NCI-H526 treated with DMSO at 0.1 percent for 48 hours (cell line): ENCODE measurements at places on chromosomes 1 and 21.

GRCh38 chr1:21940492-21940891 is 3.4 kb upstream of the HSPG2 start:
- no peak for DNase-seq

DNA sequence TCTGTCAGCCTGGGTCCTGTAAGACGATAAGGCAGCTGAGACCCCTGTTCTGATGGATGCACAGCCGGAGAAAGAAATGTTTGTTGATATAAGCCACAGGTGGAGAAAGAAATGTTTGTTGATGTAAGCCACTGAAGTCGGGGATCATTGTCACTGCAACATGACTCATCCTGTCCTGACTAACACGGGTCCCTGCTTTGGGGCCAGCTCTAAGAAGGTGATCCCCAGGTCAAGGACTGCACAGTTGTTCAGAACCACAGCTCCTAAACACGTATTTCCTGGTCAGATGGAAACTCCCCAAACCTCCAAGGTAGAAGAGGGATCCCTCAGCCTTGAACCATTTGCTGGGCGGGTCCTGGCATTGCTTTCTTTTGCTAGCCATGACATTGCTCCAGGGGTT is 86.4 kb upstream of the IGSF21 start:
- no peak for DNase-seq

DNA sequence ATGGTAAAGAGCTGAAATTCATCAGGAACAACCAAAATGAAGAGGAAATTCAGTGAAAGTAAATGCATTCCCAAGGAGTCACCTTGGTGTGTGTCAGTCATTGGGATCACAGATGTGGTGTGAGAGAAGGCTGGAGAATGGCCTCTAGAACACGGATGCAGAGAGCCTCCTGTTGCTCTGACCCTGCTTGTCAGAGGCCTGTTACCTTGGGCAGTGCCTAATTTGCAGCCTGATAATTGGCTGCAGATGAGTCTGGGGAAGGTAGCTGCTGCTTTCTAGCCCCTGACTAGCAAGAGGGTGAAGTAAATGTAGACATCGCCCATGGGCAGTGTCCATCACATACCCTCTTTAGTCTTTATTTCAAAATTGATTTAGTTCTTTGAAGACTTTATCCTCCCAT is 3.3 kb downstream of the GCSAML start:
- DNase-seq: no peak

GRCh38 chr1:84377480-84378095 is 20.7 kb upstream of the DNASE2B start:
- no peak for DNase-seq

- DNase-seq: no peak
Measured at GRCh38 chr1:192795916-192796618, 12.8 kb upstream of the RGS2 start.

DNA sequence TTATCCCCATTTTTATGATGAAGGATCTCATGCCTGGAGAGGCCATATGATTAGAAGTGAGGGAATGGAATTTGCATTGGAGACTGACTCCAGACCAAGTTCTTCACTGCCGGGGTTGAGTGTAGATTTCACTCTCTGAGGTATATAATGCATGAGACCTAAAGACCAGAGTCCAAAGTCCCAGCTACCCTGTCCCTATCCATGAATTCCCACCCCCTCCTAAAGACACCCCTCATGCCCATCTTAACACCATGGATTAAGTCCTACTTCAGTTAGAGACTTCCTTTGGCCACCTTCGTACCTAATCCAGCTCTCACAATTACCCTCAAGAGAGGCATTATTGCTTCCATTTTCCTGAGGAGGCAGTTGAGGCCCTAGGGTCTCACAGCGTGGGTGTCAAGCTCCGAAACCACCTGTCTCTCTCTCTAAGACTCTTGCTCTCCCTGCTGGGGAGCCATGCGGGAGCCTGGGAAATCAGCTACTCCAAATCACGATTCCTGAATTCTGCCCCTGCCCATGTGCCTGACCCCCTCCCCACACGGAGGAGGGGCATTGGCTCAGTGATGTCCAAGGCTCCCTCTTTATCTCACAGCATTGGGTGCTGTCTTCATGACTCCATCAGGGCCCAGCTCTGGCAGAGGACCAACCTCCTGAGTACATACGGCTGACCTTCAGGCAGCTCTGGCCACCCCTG is 11.7 kb upstream of the FOXO6 start:
- no peak for DNase-seq

DNA sequence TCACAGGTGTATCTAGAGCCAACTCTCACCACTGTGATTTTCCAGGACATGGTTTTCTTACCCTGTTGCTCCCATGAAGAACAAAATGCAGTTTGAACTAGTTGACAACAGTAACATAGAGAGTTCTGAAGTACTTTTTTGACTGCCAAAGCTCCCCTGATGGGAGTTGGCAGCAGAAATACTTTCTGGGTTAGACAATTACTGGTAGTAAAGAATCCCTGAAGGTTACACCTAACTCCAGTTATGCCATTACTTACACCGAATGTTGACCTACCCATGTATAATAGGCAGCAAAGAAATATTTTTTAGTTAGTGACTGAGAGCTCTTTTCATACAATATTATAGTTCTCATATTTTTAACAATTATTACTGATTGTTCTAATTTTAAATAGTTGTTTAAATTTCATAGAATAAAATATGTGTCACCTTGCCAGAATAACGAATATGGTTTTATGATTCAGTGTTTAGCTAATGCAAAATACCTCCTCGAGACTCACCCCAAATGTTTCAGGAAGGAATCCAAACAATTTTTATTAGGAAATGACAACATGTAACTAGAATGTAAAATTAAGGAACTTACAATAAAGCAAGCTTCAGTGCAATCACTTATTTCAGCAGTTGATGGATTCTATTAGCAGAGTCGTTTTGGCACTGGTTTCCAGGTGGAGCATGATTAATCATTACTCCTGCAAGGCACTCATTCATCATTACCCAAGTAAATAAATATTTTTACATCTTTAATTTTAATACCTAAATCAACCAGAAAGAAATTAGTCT is 237.6 kb downstream of the MRPL39 start:
- DNase-seq: no peak

DNA sequence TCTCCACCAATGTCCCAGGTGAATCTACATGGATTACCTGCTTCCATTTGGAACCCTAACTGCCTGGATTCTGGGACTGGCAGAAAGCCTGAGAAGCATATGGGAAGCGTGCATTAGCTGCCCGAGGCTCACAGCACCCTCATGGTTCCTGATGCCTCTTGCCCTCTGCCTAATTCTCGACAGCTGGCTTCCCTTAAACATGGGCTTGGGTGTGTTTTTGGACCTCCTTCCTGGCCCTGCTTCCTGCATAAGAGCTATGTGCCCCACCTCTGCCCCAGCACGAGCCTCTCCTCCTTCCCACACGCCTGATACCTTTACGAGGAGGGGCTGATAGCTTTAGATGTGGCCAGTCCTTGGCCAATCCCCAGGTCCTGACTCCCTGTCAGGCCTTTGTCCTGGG is 152.4 kb upstream of the HMGB4 start:
- no peak for DNase-seq

DNA sequence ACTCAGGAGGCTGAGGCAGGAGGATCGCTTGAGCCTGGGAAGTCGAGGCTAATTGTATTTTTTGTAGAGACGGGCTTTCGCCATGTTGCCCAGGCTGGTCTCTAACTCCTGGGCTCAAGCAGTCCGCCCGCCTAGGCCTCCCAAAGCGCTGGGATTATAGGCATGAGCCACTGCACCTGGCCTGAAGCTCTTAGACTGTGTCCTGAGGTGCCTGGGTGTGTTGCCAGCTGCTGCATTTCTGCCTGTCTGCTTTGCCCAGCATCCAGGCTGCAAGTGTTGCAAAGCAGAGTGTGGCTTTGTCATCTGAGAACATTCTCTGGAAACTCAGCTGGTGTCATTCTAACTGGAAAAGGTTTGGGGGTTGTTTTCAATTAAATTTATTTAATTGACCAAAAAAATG is 105.0 kb downstream of the HUNK start:
- DNase-seq: no peak

DNA sequence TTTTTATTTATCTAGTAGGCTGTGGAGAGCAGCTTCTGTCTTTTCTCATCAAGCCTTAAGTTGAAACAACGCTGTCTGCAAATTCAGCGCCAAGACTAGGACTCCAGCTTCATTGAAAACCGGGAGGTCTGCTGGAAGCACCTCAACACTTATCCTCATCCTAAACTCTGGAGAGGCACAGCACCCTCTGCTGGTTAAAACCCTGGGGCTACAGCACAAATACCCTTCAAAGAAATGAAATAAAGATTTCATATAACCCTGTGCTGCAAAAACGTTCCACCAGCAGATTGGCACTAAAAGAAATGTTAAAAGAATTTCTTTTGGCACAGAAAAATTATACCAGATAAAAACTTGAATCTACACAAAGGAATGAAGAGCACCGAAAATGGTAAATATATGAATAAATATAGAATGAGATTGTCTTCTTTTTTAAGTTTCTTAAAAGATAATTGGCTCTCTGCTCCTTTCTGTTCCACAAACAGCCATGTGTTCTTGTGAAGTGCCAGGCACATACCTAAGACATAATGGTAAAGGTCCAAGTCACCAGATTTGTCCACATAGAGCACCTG is 227.7 kb upstream of the SAMSN1 start:
- DNase-seq: peak; percentile 5

DNA sequence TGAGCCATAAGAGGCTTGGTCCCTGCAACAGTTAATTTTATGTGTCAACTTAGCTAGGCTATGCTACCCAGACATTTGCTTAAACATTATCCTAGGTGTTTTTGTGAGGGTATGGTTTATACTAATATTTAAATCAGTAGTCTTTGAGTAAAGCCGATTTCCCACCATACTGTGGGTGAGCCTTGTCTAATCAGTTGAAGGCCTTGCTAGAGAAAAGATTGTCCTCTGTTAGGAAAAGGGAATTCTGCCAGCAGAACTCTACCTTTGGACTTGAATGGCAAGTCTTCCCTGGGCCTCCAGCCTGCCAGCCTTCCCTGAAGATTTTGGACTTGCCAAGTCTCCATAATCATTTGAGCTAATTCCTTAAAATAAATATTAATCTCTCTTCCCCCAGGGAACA is 23.9 kb downstream of the RHBDL2 start:
- DNase-seq: no peak

DNA sequence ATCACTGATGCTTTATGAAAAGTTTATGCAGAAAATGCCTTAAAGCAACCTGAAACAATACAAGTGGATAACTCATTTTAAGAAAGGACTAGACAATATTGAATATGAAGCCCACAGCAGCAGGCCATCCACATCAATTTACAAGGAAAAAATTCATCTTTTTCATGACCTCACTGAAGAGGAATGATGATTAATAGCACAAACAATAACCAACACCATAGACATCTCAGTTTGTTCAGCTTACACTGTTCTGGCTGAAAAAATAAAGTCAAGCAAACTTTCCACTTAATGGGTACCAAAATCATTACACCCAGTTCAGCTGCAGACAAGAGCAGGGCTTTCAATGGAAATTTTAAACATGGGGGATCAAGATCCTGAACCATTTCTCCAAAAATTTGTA is 380.6 kb upstream of the NEGR1 start:
- DNase-seq: no peak

DNA sequence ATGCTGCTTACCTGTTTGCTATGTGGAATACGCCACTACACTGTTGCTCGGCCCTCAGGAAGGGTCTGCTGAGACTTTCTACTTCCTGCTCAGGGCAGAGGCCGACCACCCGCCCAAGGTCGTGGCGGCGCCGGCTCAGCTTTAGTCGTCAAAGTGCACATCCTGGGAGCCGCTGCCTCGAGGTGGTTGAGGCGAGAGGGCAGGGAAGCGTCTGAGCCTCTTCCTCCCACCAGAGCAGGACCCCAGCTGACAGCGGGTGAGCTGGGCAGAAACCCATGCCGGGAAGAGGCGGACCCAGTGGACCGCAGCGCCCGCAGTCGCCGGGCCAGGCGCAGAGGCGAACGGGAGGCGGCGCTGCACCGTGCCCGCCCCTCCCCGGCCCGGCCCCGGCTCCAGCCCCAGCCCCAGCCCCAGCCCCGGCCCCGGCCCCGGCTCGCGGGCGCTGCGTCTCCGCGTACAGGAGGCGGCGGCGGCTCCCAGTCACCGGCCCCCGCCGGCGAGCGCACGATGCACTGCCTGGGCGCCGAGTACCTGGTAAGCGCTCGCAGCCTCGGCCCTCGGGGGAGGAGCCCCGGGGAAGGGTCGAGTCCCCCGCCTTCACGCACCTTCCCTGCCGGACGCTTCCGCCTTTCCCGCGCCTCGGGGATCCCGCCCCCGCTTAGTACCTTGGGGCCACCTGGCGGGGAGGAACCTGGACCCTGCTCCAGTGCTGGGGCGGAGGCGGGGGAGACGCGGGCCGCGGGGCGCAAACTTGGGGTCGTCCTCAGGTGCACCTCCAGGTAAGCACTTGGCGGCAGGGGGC is at the start of gene SLC44A3:
Gene SLC44A3, plus strand, starts transcription at position 413 of the 802 bp plus-strand sequence. Its CDS starts 95 bp downstream, at position 508.
- peak; percentile 57 for DNase-seq

GRCh38 chr1:46622344-46622743 is 5.7 kb upstream of the MOB3C start:
- no peak for DNase-seq

GRCh38 chr1:205604825-205605505 is 26.8 kb downstream of the ELK4 start:
- DNase-seq: no peak

GRCh38 chr1:218348628-218349071 is 3.5 kb downstream of the TGFB2 start:
- no peak for DNase-seq

DNA sequence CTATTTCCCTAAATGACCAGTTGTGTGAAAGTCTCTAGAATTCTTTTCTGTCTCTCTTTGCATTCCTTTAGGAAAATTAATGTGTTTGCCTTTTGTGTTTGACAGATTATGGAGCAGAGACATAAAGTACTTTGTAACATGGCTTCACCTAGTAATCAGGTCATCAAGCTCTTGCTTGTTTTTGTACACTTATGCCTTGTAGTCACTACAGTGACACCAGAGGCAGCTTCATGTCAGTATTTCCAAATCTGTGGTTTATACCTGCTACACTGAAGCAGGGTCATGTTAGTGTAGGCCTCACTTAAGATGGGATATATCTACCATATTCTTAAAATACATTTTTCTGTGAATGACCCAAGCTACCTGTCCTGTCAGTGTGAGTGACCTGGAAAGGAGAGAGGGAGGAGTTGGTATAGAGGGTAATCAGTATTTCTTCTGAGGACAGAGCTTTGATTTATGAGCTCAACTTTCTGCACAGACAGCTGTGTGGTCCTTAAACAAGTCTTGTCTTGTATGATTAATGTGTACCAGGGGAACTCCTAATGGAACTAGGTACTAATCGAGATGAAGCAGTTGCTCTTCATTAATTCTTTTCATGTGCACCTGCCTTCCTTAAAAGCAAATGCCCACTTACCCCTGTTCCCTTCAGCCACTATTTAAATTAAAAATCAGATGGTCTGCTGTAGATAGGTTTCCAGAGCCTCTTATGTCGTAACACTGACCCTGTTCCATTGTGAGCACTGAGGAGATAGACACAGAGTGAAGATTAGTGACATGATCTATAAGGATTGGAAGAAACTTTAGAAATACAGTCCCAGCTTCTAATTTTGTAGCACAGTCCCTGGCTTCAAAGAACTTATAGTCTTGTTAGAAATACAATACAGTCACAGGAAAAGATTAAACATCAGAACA is 45.7 kb downstream of the MACO1 start:
- peak; percentile 26 for DNase-seq
